ENCODE measurements at places on chromosomes 12 and 14.
A peak's percentile ranks its signal among the peaks of the same experiment; 100 is the strongest.

- no peak for DNase-seq
Measured at GRCh38 chr12:51942056-51942455, 9.4 kb upstream of the ACVR1B start.

GRCh38 chr14:71471634-71472355, 460.4 kb upstream of the RGS6 start:
- no peak for DNase-seq

DNA sequence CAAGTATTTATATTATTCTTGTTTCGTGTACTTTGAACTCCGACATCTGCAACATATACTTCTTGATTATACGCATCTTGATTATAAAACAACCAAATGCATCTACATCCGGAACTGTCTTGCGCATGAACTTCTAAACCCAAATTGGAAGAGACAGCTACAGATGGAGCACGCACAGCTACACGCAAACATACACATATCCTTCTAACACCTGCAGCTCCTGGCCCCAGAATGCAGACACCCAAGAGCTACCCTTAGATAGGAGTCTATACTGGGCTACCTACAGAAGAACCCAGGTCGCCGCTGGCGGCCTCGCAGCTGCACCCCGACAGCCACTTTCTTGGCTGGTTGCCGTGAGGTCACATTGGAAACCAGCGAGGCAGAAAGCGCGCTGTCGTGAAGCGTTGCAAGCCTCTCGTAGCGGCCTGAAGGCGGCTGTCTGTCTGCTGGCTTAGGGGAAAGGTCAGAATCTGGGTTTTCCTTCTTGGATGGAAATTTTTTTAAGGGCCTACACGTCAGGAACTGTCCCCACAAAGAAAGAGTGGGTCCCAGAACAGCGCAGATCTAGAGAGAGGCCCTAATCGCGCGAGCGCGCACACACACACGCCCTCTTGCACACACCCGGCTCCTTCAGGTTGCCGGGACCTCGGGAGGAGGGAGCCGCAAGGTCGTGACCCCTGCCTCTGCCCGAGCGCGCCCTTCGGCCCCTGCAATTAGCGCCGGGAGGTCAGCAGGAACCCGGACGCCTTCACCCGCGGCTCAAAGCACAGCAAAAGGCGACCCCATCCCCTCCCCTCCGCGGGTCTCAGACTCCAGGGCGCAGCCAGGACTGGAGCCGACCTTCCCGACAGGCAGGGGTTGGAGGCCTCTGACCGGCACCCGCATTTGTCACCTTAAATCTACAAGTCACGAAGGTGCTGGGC, 17.0 kb downstream of the TBX3 start:
- DNase-seq: no peak

- peak; percentile 46 for DNase-seq
Measured at GRCh38 chr14:99389174-99389826, 91.4 kb downstream of the SETD3 start.

GRCh38 chr12:38155020-38155395, 161.6 kb upstream of the ALG10B start:
- no peak for DNase-seq

GRCh38 chr12:118960865-118961264, 20.5 kb upstream of the SRRM4 start:
- no peak for DNase-seq

- DNase-seq: no peak
Measured at GRCh38 chr12:48420039-48420775, 52.2 kb upstream of the ANP32D start.

GRCh38 chr14:44741431-44741830, 220.3 kb downstream of the KLHL28 start:
- DNase-seq: no peak

GRCh38 chr14:103559766-103560165, 2.7 kb downstream of the BAG5 start:
- no peak for DNase-seq

GRCh38 chr12:121295746-121296617, 527 bp downstream of the CAMKK2 start:
- DNase-seq: no peak

DNA sequence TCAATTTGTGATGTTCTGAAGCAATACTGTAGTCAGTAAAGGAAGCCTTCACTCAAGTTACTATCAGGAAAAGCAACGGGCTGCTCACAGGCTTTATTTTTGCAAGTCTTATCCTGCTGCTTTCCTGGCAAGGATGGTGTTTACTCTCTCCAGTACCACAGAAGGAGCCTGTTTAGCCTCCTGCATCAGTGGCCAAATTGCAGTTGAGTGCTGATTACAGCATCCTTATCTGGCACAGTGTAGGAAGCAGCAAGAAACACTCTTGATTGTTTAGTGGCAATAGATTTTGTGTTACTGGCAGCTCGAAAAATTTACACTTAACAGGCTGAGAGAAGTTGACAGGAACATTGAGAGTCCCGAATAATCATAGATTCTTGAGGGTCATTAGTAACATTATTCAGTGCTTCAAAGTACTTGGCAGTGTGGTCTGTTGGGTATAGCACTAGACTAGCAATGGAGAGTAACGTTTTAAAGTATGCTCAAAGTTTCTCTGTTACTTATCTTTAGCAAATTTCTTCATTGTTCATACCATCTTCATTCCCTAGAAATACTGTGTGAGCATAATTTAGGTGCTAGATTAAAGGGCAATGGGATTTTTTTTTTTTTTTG, 11.7 kb downstream of the TULP3 start:
- DNase-seq: no peak
